Smooth muscle cell of the brain vasculature (primary cell): ENCODE measurements at places on chromosomes 11 and 22.

DNA sequence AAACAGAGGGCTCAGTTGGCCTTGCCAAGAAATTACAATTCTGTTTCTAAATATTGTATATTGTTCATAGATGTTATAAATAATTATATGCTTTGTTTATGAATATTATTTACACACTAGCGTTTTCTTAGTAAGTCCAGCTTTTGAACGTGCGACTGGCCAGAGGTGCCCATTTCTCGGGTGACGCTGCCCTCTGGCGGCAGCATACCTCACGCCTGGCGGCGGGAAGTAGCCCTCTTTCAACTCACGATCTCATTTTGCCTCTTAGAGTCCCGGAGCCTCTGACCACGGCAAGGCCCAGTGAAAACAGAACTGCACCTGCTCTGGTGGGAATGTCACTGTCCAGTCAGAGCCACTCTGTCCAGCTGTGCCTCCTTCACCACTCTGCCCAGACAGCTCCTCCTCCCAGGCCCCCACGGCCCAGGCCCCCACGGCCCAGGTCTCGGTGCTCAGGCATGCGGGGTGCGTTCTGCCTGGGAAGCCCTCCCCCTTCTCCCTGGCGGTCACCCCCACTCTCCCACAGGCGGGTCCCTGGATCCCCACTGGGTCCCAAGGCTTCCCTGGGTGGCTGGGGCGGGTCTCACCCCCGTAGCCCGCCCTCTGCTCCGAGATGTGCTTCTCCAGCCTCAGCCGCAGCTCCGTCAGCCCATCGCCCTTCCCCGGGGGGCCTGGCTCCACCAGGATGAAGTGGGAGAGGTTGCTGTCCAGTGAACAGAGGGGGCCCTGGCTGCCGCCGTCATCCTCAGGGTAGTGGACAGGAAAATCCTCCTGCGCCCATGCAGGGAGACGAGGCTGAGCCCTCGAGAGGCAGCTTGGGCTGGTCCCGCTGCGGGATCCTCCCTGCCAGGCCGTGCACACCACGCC is 19.3 kb downstream of the TSSC4 start:
- DNase-seq, result peak; percentile 35

- DNase-seq, result no peak
Measured at GRCh38 chr22:38957046-38957770, at the start of gene APOBEC3A. TSS of gene APOBEC3A (plus strand) at chr22:38957609. CDS start at chr22:38957692, 83 bp downstream.

DNA sequence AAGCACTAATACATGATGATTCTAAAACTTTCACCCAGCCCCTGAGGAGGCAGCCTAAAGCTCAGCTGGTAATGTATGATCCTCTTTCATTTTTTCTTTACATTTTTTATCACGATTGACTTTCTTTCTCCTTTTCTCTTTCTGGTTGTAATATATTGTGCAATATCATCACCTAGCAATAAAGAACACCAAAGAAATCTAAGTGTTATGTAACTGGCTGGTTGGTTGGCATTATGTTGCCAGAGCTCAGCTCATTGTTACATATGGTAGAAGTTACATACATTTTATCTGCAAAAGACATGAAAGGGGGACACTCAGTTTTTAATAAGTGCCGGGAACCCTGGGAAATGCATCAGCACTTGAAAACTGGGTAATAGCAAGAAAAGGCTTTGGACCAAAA is 432.1 kb upstream of the DDI1 start:
- DNase-seq, result no peak

DNA sequence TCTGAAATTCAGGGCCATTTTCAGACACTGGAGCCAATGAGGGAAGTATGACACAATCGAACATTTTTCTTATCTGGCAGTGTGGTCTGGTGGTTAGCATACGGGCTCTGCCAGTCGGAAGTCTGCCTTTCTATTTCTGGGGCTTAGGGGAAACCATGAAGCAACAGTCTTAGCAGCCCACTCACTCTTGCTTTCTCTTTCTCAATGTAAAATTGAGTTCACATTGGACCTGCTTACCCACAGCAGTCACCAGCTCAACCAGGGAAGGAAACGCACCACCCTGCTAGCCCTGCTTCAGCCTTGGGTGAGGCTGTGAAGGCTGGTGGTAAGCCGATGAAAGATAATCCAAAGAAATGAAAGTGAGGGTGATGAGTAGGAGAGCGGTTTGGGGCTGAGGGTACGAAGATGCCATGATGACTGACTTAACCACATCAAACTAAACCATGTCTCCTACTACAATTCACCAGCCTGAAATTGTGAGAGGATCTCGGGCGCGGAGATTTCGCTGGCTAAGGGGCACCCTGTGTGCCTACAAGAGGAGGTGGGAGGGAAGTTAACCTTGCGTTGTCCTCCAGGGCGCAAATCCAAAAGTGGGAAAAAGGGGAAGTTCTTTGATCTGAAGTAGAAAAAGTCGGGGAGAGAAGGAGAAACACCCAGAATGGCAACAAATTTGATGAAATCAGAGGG is 2.0 kb upstream of the LMO2 start:
- DNase-seq, result no peak

DNA sequence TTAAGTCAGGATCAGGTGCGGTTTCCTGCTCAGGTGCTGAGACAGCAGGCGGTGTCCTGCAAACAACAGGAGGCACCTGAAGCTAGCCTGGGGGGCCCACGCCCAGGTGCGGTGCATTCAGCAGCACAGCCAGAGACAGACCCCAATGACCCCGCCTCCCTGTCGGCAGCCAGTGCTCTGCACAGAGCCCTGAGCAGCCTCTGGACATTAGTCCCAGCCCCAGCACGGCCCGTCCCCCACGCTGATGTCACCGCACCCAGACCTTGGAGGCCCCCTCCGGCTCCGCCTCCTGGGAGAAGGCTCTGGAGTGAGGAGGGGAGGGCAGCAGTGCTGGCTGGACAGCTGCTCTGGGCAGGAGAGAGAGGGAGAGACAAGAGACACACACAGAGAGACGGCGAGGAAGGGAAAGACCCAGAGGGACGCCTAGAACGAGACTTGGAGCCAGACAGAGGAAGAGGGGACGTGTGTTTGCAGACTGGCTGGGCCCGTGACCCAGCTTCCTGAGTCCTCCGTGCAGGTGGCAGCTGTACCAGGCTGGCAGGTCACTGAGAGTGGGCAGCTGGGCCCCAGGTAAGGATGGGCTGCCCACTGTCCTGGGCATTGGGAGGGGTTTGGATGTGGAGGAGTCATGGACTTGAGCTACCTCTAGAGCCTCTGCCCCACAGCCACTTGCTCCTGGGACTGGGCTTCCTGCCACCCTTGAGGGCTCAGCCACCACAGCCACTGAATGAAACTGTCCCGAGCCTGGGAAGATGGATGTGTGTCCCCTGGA is at the start of gene MYO7A:
MYO7A (plus strand) TSS at position 327 of the 772 bp plus-strand sequence. CDS start 2,389 bp downstream, outside the sequence.
- no peak for DNase-seq

GRCh38 chr11:7668464-7668863 is 4.8 kb downstream of the CYB5R2 start:
- DNase-seq, result no peak

DNA sequence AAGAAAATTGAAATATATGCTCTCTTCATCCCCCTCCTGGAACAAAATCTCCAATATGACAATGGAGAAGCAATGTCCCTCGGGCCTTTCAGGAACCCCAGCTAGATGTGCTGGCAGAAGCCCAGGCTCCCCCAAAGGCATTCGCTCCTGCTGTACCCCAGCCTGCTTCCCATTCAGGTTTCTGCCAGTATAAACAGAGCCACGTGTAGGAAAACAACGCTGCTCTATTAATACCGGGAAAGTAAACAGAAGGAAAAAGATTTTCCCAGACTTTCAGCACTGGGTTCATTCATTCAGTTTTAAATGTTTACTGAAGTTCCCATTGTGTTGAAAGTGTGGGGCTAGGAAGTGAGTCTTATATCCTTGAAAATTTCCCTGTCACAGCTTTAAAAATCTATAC is 147.1 kb downstream of the CADM1 start:
- DNase-seq, result no peak

- no peak for DNase-seq
Measured at GRCh38 chr11:65116370-65117205, 913 bp downstream of the ZNHIT2 start.

DNA sequence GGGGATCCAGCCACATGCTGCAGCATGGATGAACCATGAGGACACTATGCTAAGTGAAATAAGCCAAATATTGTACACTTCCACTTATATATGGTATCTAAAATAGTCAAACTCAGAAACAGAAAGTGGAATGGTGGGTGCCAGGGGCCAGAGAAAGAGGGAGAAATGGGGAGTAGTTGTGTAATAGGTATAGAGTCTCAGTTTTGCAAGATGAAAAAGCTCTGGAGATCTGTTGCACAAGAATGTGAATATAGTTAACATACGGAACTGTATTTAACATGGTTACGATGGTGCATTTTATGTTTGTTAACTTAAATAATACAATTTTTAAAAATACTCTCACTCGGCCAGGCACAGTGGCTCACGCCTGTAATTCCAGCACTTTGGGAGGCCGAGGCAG is 21.2 kb downstream of the GDPD5 start:
- DNase-seq, result no peak

- DNase-seq, result no peak
Measured at GRCh38 chr11:131893103-131893890, 522.9 kb downstream of the NTM start.

GRCh38 chr11:56750190-56750589 is 1.7 kb upstream of the OR9G4 start:
- no peak for DNase-seq

- no peak for DNase-seq
Measured at GRCh38 chr11:34819740-34820482, 96.3 kb downstream of the APIP start.

DNA sequence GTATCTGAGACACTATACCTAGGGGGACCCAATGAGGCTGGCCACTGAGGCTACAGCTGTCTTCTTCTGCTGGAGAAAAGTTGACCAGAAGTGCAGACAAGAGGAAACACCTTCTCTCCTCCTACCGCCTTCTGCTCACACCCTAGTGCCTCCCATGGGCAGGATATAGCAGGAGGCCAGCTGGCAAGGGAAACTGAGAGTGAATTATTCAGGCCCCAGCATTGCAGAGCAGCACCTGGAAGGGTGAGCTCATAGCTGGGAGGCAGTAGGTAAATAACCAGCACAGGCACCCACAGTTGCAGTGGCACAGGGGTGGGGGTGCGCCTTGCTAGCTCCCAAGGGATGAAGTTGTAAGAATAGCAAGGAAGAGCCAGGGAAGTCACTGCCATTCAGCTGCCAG is 267.4 kb upstream of the NCAM1 start:
- no peak for DNase-seq

GRCh38 chr11:110087812-110088534 is 5.2 kb upstream of the ZC3H12C start:
- DNase-seq, result no peak
